Natural killer cell (primary cell): ENCODE measurements at places on chromosomes 11 and 22.
A peak's percentile ranks its signal among the peaks of the same experiment; 100 is the strongest.

DNA sequence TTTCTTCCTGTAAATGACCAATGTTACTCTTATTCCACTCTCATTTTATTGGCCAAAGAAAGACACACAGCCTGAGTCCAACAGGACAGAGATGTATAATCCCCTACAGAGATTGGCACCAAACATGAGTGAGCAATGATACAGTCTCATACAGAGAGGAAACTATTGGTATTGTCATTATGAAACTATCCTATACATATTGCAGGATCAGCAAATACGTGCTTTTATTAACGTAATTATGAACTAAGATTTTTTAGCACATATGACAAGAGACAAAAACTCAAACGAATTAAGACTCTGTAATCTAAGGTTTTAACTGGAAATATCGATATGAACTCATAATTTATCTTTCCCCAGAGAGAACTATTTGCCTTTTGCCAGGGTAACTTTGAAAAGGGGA lies 99.3 kb upstream of the LDLRAD3 start:
- no peak for DNase-seq

- DNase-seq = no peak
Observed at GRCh38 chr11:34145073-34145472, 39.6 kb downstream of the NAT10 start.

- DNase-seq = no peak
Observed at GRCh38 chr11:88300888-88301487, 36.5 kb downstream of the CTSC start.

DNA sequence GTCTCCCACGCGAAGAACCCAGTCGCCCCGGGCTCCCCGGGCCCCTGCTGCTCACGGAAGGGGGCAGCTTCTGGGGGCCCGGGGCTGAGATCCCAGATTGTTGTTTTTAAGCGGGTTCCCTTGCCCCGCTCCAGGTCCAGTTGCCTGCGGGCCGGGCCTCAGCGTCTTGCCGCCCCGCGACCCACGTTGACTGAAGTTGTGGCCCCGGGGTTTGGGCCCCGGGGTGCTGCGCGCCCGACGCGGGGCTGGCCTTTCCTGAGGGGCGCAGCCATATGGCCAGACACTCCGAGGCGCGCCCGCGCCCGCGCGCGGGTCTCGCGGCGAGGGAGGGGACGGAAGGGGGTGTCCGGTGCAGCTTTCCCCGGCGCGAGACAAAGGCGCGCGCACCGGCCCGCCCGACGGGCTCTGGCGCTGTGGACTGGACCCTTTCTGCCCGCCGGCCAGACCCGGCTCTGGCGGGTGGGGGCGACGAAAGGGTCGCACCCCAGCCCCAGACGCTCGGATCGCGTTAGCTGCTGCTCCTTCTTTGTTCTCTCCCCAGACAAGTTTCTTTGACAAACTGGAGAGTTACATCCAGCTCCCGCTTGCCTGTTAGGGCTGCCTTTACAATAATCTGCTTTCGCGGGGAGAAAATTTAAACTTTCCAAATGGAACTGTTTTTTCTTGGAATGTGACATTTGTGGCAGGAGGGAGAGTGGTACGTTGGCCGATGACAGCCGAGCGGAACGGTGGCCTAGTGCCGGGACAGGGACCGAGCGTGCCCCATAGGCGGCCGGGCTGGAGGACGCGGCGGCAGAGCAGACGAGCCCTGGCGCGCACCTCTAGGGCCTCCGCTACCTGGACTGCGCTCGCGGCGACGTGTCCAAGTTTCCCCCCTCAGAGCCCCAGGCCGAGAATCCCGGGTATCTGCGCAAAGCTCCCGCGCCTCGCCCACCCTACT lies 716 bp downstream of the AMOTL1 start:
- DNase-seq = no peak

DNA sequence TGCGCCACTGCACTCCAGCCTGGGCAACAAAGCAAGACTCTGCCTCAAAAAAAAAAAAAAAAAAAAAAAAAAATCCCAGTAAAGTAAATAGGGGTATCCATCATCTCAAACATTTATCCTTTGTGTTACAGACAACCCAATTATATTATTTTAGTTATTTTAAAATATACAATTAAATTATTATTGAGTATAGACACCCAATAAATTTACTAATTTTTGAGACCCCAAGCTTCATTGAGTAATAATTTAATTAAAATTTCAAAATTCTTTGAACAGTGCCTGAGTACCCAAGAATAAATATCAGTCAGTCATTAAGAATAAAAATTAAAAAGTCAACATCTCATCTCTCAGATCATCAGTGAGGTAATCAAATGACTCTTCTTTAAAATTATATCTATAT lies at the start of gene OR52N4:
OR52N4 (plus strand) TSS at position 301 of the 400 bp plus-strand sequence. CDS start 498 bp downstream, outside the sequence.
- no peak for DNase-seq

GRCh38 chr11:66850235-66850587 lies 6.7 kb upstream of the LRFN4 start:
- no peak for DNase-seq

DNA sequence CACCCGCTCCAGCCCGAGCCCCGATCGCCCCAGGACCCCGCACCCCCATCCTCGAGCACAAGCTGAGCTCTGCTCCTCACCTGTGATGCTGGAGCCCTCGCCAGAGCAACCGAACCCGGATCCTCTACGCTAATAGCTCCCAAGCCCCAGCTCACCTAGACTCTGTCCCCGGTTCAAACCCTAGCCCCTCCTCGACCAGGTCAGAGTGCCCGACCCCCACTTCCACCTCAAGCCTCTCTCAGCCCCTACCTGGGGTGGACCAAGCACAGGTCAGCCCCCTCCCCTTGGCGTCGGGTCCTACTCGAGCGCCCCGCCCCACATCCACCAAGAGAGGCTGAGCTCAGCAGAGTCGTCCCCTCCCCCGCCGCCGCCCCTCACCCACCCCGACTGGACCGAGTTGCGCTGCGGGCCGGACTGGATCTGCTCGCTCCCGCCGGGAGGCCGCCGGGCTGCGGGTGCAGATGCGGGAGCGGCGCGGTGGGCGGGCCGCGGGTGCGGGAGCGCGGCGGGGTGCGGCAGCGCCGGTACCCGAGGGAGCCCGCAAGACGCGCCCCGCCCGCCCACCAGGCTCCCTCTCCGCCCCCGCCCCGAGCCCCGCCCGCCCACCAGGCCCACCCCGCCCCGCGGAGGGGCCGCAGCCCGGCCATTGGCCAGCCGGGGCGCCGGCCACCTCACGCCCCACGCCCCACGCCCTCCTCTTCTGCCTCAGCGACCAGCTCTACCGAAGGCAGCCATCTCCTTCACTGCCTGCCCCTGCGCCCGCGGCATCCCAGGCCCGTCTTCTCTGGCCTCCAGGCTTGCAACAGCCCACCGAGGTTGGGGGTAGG lies 577 bp upstream of the DKK3 start:
- DNase-seq = no peak

DNA sequence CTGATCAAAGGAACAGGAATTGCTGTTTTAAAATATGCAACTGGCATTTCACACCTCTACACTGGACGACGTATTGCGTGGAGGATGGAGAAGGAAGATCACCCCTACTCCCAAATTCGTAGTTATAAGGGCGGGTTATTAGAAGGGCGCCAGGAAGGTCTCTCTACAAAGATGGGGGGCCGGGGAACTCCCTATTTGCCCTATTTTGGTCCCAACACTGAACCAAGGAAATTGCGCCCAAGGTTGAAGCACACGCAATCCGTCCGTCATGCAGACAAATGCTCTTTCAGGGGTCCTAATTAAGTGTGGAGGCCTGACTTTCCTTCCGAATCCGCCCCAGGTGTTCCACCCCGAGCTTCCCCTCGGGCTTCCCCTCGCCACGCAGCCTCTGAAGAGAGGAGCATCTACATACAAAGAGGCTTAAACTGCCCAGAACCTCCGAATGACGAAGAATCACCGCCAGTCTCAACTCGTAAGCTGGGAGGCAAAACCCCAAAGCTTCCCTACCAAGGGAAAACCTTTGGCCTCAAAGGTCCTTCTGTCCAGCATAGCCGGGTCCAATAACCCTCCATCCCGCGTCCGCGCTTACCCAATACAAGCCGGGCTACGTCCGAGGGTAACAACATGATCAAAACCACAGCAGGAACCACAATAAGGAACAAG lies 396 bp downstream of the NPAT start:
- peak; percentile 77 for DNase-seq

GRCh38 chr11:108125096-108125495 lies 3.7 kb downstream of the ACAT1 start:
- no peak for DNase-seq

DNA sequence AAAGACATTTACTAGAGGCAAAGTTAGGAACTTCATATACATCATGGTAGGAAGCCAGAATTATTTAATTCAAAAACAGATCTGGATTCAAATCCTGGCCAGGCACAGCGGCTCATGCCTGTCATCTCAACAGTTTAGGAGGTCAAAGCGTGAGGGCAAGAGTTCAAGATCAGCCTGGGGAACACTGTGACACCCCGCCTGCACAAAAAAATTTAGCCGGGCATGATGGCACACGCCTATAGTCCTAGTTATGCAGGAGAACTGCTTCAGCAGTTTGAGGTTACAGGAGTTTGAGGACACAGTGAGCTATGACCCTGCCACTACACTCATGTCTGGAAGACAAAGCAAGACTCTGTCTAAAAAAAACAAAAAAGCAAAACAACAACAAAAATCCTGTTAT lies 8.9 kb downstream of the MRTFA start:
- no peak for DNase-seq

GRCh38 chr11:121412000-121412587 lies 40.0 kb upstream of the SORL1 start:
- no peak for DNase-seq

DNA sequence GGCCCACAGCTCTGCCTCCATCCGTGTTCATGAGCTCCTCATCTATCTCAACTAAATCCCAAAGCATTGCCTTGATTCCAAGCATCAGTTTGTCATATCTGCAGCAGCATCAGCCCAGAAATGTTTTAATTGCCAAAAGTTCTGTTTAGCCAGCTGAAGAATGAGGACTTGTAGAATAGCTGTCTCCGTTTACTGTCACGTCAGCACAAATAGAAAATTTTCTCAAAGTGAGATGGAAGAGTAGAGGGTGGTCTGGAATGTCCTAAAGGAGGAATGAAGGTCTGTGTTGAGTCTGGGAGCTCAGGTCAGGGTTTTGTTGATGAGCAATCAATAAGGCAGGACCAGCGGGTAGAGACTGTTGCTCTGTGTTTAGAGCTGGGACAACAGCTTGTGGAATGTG lies 134.9 kb upstream of the ISX start:
- DNase-seq = no peak

- no peak for DNase-seq
Observed at GRCh38 chr22:30010789-30011405, 69.4 kb upstream of the HORMAD2 start.

- DNase-seq = no peak
Observed at GRCh38 chr11:126053415-126054286, 9.0 kb downstream of the CDON start.

DNA sequence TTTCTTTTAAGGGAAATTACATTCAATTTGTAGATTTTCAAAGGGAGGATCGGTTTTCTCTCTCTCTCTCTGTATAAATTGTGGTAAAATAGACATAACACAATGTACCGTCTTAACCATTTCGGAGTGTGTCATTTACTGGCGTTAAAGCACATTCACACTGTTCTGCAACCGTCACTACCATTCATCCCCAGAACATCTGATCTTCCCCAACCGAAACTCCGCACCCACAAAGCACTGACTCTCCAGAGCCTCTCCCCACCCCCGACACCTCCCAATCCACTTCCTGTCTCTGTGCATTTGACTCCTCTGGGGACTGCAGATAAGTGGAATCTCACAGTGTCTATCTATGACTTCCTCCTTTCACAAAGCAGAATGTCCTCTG lies 15.9 kb upstream of the GRAMD4 start:
- peak; percentile 60 for DNase-seq

DNA sequence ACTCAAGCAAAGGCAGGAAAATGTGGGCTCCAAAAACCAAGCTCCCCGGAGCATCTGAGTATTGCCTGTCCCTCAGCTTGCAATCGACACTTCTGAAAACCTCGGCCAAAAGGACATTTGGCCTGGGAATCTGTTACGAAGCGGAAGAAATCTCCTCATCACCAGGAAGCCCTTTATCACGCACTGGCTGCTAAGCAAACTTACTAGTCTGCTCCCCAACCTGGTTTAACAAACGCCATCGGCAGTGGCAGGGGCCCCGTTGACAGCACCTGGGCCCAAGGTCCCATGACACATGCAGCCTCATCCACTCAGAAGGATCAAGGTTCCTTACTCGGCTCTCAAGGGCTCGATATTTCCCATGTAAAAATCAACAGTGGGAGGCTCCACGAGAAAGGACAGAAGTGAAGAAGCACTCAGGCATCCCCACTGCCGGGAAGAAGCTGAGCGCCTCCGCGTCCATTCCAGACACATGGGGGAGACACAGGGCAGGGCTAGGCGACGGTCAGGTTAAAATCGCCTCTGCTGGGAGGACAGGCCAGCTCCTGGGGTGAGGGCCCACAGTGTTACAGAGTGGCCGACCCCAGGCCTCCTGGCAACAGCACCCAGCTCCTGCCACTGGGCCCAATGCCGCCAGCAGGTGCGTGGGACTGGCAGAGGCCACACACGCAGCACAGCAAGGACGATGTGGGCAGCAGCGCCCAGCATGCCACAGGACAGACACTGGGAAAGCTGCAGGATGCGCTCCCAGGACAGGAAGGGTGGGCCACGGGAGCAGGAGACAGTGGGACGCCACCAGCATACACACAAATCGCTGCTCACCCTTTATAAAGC lies 27.1 kb downstream of the BRD1 start:
- DNase-seq = no peak

GRCh38 chr22:17964643-17965042 lies 59.7 kb downstream of the MICAL3 start:
- no peak for DNase-seq

GRCh38 chr11:32960553-32961164 lies 55.0 kb upstream of the DEPDC7 start:
- no peak for DNase-seq

GRCh38 chr22:33401291-33401690 lies 343.1 kb upstream of the SYN3 start:
- no peak for DNase-seq

GRCh38 chr22:49243965-49244364 lies 583.7 kb downstream of the BRD1 start:
- no peak for DNase-seq

DNA sequence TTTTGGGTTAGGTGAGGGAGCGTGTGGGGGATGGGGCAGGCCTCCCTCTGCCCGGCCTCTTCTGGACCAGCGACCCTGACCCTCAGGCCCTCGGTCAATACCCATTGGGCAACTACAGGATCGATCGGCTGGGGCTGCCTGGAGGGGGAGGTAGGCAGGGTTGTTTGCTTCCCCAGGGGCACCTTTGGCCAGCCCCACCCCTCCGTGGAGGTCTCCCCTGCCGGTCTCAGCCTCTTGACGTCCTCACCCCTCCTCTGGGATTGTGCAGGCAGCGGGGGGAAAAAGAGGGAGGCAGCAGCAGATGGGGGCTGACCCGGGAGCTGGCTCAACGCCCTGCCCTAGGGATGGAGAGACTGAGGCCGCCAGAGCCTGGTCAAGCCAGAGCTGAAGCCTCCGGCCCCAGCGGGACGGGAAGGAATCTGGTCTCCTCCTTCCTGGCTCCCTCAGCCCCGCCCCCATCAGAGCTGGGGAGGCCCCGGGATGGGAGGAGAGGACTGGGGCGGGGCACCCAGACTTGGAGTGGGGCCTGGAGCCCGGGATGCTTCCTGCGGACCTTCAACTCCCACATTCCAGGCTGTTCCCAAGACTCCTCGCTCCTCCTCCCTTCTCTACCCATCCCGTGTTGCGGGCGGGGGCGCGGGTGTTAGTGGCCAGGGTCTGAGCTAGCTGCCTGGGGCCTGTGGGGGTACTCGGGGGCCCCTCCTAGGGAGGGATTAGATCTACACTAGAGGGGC lies 14.4 kb upstream of the CDC42EP1 start:
- no peak for DNase-seq

GRCh38 chr11:16089481-16089880 lies 266.9 kb downstream of the SOX6 start:
- DNase-seq = no peak
